Stimulated activated CD8-positive, alpha-beta memory T cell treated with anti-CD3 and anti-CD28 coated beads, Interleukin-4, amount 100 ng/mL, for 24 hours (primary cell): ENCODE measurements at places on chromosomes 12 and 14.

DNA sequence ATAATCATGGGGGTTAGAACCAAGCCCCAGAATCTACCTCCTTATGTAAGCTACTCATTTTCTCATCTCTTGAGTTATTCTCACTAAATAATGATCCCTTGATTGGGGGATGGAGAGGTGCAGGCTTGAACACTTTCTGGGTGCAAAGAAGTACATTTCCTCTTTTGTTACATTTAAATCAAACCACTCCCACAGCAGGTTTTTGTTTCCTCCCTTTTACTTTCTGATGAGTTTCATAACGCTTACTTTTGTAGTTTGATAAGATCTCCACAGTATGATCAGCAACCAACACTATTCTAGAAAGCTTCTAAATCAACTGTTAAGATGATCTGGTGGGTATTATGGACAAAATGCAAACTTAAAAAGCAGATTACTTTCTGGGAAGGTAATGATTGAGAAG lies 20.5 kb downstream of the VCPKMT start:
- DNase-seq: no peak

GRCh38 chr14:36054353-36055051 lies 122.0 kb downstream of the PTCSC3 start:
- DNase-seq: no peak

DNA sequence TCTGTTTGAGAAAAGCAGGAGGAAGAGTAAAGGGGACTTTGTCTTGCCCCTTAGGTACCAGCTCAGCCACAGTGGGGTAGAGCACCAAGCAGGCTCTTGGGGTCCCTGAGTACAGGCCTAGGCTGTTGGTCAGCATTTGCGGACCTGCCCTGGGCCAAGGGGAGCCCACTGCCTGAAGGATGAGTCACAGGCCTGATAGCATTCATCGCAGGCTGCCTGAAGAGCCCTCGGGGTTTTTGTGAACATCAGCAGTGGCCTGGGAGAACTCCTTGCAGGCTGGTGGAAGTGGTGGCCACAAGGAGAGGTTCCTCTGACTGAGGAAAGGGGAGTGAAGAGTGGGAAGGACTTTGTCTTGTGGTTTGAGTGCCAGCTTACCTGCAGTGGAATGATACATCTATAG lies 25.0 kb upstream of the P2RX7 start:
- no peak for DNase-seq

DNA sequence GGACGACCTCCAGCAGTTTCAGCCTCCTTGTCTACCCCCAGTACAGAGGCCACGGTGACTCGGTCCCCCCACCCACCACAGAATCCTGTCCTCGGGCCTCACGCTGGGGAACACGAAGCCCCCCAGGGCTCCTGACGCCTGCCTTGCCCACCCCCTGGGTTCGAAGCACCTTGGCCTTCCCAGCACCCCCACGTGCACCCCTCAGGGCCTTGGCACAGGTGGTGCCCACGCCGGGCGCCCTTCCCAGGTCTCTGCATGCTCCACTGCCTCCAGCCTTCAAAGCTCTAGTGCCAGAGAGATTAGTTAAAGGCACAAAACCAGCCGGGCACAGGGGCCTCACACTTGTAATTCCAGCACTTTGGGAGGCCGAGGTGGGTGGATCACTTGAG lies 61.8 kb downstream of the NOC4L start:
- no peak for DNase-seq

- DNase-seq: no peak
Observed at GRCh38 chr14:86723254-86723624, 1193.3 kb downstream of the FLRT2 start.

DNA sequence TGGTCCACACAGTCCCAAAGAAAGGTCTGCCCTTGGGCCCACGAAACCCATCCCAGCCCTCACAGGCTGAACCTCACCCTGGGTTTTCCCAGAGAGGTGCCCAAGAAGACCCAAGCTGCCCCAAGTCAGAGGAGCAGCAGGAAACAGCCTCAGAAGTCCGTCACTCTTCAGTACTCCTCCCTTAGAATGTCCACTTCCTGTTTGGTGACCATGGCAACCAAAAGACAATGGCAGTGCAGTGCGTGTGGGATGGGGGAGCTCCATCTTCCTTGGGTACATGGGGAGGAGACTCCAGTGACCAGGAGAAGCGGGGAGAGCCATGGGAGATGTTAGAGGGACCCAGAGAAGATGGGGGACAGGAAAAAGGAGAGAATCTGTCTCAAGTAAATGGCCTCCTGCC lies 11.3 kb downstream of the SELPLG start:
- DNase-seq: no peak

DNA sequence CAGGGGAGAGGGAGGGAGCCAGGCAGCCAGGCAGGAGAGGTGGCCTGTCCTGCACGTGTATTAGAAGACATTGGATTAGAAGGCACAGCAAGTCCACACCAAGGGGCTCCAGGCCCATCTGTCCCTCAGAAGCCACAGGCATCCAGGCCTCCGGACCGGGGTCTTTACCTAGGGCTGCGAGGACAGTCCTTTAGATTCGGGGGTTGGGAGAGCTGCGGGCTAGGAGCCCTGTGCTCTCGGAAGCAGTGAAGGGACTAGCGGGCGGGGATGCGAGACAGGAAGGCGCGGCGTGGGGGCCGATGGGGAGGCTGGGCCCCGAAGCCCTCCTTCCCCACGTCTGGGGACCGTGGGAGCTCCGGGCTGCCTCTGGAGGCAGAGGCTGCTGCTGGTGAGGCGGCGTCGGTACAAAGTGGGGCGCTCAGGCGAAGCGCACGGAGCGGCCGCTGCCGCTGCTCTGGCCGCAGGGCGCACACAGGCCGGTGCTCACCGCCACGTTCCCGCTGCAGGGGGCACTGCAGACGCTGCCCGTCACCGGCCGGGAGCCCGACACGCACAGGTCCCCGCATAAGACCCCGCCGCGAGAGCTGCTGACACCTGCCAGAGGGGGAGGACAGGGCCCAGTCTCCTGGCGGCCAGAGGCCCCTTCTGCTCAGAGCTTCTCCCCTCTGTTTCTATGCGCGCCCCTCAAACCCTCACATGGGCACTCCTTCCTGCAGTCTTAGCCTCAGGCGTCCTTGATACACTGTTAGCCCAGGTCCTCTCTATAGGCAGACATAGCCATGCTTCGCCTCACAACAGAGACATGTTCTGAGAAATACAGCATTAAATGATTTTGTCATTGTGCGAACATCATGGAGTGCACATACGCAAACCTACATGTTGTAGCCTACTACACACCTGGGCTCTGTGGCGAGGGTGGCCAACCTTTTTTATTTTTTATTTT lies 17.3 kb downstream of the KRT7 start:
- DNase-seq: no peak

DNA sequence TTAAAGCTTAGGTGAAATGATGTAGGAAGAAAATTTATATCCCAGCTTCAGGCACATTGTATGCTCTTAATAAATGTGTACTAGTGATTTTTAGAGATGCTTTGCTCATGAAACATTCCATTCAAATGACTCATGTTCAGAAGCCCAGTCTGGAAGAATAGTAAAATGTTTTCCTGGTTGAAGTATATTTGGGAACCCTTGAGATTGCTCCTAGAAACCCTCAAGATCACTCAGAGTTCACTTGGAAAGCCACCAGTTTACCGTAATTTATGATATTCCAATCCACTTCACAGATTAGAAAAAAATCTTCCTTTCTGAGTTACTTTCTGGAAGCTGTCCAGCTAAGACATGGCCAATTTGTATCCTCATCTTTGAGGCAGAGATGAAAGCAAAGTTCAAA lies 186.4 kb downstream of the SYT10 start:
- no peak for DNase-seq

GRCh38 chr12:125050446-125050845 lies 14.8 kb upstream of the AACS start:
- no peak for DNase-seq

- DNase-seq: no peak
Observed at GRCh38 chr12:77741974-77742517, 88.6 kb upstream of the NAV3 start.

GRCh38 chr12:132342251-132343227 lies 13.2 kb upstream of the GALNT9 start:
- no peak for DNase-seq

- DNase-seq: no peak
Observed at GRCh38 chr12:111304642-111305071, 64.2 kb downstream of the PHETA1 start.

- no peak for DNase-seq
Observed at GRCh38 chr12:72547573-72547972, 275.4 kb downstream of the TRHDE start.
